ENCODE measurements at places on chromosomes 12 and 14. TPM values are rescaled to one million over a fixed set of nuclear protein-coding genes. Genes with fewer than 3 reads are reported as not detected.

GRCh38 chr14:64760916-64761315 is 56.7 kb downstream of the PLEKHG3 start:
- DNase-seq: no peak

DNA sequence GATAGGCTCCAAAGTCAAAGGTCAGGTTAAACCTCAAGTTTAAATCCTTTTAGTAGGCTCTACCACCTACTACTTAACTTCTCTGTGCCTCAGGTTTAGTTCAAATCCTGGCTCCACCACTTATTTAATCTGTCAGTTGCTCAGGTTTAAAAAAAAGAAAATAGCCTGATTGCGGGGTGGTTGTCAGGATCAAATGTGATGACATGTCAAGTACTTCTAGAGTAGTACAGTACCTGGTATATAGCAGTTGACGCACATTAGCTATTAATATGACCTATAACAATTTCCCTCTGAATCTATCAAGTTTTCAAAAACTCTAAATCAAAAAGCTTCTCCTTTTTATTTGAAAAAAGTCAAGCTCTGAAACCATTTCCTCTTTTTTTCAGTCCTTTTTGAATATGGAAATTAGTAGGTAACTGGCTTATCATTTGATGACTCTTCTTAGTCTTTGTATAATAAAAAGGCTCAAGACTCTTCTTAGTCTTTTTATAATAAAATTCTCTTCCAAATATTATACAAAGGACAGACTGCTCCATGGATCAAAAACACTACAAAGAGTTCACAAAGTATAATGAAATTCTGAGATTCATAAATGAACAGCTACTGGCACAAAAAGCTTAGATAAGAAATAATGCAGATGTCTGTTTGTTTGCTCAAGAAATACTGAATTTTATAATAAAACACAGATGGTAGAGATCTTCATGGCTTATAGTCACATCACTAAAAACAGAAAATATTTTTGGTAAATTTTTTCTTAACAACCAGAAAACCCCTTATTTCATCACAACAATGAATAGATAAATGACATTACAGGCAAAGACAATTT is 5.0 kb downstream of the OSBPL8 start:
- DNase-seq: peak; percentile 59

DTX1 gene
- 8.7 TPM for polyA plus RNA-seq

PROX2 gene
- polyA plus RNA-seq: not detected

GYS2 gene
- not detected for polyA plus RNA-seq

ARHGAP9 gene
- 231 TPM for polyA plus RNA-seq
